ENCODE measurements at places on chromosomes 4 and X.
A peak's percentile ranks its signal among the peaks of the same experiment; 100 is the strongest.

GRCh38 chrX:116246261-116246660 is 75.7 kb downstream of the AGTR2 start:
- DNase-seq: no peak

DNA sequence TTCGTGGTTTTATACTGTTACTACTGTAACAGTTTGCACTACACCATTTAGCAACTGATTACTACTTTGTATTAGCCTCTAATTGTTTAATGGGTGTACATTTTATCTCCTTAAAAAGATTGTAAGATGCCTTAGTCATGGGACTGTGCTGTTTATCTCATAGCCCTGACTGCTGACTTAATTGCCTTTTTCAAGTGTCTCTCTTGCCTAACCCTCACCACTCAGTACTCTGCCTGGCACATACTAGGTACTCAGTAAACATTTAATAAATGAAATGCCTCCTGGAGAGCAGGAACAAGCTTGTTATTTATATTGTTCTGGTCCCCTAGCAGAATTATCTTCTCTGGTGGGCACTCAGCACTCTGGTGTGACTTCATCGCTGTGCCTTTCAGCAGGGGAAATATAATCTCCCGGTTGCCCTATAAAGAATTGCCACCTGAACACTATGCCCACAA is 1.7 kb upstream of the STIM2 start:
- DNase-seq: no peak

DNA sequence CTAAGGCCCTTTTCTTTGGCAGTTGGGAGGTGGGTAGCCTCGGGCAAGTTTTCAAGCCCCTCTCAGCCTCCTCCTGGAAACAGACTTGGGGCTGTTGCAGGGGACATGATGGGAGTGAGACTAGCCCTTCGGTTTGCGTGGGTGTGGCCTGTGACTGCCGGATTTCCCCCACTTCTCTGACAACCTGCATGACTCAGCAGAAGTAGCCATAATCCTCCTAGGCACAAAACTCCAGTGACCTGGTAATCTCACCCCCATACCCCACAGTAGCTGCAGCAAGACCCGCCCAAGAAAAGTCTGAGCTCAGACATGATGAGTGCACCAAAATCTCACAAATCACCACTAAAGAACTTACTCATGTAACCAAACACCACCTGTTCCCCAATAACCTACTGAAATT is 433.7 kb upstream of the AMOT start:
- DNase-seq: no peak

DNA sequence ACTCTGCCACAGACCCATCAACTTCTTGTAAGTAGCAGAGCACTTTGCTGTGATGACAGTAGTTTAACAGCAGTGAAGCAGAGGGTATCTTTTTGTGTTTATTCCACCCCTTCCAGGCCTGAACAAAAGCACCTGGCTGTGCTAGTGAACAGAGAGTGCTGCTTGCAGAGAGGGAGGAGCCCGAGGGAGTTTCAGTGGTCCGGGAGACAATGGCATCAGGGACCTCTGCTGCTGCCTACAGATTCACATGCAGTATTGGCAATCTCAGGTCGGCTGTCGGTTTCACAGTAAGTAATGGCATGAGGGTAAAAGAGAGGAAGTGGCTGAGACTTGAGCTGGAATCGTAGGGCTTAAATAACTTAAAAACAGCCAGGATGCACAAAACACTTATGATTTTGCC is 755.8 kb downstream of the RPA4 start:
- DNase-seq: peak; percentile 76

DNA sequence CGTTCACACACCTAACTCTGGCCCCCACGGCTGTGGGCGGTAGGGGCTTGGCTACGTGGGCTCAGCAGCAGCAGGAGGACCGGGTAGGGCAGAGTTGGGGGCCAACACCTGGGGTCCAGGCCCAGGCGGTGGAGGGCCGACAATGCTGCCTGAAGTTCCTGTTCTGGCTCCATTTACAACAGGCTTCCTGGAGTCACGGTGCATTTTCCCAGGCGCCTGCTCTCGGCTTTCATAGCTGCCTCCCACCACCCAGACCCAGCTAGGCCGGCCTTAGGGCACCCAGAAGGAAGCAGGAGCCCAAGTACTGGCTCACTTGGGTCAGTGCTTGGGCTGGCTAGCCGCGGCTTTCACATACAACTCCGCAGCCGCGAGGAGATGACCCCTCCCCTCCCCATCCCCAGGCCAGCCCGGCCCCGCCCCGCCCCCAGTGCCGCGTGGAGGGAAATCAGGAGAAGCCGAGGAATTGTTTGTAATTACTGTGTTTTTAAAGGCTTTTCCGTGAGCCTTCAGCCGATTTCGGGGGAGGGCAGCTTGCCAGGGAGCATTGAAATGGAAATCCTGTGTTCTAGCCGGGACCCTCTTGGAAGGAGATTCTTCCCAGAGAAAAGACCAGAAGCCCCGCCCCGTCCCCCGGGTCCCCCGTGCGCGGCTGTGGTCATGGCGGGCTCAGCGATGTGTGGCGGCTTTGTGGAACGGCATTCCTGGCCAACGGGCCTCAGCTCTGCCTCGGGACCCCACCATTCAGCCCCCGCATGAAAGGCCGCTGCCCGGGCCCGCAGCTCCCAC is 28.5 kb downstream of the PJA1 start:
- DNase-seq: peak; percentile 82

- DNase-seq: no peak
Measured at GRCh38 chr4:53044651-53044960, 182.5 kb downstream of the RASL11B start.

GRCh38 chr4:109745830-109746229 is 16.0 kb upstream of the PLA2G12A start:
- no peak for DNase-seq

DNA sequence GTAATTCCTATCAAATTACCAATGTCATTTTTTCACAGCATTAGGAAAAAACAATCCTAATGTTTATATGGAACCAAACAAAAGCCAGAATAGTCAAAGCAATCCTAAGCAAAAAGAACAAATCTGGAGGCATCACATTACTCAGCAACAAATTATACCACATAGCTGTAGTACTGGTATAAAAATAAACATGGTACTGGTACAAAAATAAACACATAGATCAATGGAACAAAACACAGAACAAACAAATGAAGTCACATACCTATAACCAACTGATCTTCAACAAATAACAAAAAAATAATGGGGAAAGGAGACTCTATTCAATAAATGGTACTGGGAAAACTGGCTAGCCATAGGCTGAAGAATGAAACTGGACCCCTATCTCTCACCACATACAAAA is 37.4 kb downstream of the PPA2 start:
- no peak for DNase-seq

GRCh38 chr4:161448550-161449180 is 715.1 kb downstream of the FSTL5 start:
- DNase-seq: no peak

GRCh38 chr4:188728359-188728758 is 589.1 kb downstream of the TRIML1 start:
- no peak for DNase-seq

DNA sequence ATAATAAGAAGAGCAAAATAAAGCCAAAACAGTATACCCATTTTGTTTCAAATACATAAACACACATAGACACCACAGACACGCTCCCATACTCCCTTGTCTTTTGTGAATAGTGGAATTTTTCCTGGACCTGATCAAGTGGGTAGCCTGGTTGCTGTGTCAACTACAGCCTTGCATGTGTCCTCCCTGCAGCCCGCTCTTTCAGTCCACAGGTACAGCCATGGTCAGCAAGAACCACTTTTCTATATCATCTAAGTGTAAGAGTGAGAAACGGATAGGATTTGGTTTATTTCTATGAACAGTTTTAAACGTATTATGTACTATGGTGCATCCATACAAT is 9.8 kb downstream of the PWWP3B start:
- no peak for DNase-seq

DNA sequence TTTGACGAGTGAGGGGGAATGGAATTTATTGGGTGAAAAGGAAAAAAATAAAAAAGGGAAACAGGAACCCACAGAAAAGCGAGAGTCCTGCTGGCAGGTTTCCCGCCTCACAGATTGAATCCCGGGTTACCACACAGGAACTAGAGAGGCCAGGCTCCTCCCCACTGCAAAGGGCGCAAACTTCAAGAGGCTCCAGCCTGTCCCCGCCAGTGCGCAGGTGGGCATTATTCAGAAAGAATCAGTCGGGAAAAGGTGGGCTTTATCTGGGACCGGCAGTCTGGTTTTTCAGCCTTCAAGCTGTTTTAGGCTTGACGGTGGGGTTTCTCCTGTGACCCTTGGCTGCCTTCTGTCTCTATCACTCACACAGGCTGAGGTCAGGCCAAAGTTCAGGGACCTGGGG is 1496.8 kb downstream of the RPA4 start:
- DNase-seq: peak; percentile 61

- no peak for DNase-seq
Measured at GRCh38 chr4:70721747-70722146, at the start of gene RUFY3. Gene RUFY3, plus strand, starts transcription at chr4:70721964. Its CDS starts 610 bp downstream, at chr4:70722574.

- no peak for DNase-seq
Measured at GRCh38 chrX:49019599-49020249, 17.7 kb upstream of the GRIPAP1 start.

DNA sequence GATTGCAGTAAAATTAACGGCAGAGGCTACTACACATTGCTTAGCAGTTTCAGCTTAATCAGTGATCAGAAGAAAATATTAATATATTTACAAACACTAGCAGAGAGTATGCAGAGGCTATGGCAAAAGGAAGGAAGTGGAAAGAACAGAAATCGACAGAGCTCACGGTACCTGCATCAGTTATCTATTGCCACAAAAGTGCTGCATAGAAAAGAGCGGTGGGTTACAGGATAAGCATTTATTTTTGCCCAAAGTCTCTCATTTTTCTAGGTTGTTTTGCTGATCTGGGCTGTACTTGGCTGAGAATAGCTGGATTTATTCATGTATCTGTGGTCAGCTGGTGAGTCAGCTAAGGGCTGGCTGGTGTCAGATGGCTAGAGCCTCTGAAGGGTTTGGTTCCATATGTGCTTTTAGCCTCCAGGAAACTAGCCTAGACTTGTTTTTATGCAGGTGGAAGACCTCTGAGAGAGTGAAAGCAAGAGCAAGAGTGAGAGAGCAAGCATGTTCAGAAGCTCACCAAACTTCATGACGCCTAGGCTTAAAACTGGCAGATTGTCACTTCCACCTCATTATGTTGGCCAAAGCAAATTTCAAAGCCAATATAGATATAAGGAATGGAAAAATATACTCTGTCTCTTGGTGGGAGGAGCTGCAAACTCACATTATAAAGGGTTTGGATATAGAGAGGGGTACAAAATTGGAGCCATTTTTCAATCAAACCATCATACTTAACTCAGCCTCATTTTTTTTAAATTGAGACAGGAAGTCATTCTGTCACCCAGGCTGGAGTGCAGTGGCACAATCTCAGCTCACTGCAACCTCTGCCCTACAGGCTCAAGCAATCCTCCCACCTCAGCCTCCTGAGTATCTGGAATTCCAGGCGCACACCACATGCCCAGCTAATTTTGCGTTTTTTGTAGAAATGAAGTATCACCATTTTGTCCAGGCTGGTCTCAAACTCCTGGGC is 153.2 kb upstream of the RPL34 start:
- no peak for DNase-seq

- DNase-seq: no peak
Measured at GRCh38 chr4:148273501-148273986, 168.7 kb downstream of the NR3C2 start.

DNA sequence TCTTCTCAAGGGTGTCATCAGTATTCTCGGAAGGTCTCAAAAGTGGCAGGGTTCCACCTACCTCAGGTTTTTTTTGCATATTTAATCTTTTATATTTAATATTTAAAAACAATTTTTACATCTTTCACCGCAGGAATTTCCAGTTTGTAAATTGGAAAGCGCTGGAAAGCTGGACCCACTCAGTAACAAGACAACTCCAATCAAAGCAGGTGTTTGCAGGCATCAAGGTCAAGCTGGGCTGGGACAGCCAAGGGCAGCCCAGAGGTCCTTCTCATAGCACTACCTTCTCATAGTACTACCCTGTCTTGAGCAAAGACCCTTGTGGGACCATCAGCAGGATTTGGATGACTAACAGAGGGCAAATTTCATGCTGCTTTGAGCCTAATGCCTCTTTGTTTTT is 160.1 kb downstream of the TET2 start:
- no peak for DNase-seq

- DNase-seq: no peak
Measured at GRCh38 chr4:81314196-81314896, 99.3 kb upstream of the PRKG2 start.

DNA sequence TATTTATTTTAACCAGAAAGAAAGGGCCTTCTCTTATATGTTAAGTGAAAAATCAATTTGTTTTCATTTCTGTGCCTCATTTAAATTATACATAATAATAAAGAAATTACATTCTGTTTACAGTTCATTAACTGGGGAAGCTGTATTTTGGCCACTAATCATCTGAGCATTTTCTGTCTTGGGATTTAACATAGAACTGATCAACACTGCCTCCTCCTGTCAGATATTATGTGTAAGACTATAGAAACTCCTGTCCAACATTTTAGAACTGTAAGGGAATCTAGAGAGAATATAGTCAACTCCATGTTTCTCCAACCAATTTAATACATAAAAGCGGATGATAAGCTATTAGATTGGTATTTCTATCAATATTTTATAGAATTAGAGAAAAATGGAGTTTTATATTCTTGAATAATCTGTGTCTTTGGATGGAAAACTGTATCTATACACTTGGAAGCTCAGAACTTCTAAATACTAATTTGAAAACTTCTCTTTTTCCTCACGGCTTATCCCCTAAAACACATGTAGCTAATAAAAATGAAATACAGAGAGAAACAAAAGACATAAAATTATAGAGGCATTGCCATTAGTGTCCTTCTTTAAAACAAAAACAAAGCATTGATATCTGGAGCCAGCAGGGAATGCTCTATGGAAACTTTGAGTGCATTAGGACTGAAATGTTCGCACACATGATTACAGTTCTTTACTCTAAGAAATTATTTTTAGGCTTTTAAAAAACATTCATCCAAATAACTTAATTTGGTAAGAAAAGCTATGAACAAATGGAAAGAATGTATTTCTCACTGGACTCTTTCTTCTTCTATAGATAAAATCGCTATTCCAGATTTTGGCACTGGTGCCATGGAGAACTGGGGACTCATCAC is 33.1 kb downstream of the ENPEP start:
- DNase-seq: no peak

DNA sequence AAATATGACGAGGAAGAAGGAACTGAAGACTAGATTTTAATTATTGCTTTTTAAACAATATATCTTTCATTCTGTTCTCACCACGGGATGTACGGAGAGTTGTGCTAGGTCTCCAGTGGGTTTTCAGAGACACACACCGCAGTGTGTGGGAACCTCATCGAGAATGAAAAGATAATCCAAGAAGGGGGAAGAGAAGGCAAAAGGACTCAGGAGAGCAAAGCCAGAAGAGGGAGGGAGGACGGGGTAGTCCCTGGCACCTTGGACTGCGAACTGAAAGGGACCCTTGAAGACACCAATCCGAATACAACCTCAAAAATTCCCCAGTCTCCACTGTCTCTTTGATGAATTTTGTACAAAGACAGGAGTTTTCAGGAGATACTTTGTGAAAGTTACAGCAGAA is 932 bp upstream of the LEF1 start:
- DNase-seq: no peak
